Brain pericyte (primary cell): ENCODE measurements at places on chromosomes 2 and 18.

- no peak for DNase-seq
These were observed 134.4 kb upstream of the APCDD1 start for GRCh38 chr18:10319914-10320600.

GRCh38 chr18:55790296-55790695 lies 202.3 kb upstream of the TCF4 start:
- DNase-seq = no peak

DNA sequence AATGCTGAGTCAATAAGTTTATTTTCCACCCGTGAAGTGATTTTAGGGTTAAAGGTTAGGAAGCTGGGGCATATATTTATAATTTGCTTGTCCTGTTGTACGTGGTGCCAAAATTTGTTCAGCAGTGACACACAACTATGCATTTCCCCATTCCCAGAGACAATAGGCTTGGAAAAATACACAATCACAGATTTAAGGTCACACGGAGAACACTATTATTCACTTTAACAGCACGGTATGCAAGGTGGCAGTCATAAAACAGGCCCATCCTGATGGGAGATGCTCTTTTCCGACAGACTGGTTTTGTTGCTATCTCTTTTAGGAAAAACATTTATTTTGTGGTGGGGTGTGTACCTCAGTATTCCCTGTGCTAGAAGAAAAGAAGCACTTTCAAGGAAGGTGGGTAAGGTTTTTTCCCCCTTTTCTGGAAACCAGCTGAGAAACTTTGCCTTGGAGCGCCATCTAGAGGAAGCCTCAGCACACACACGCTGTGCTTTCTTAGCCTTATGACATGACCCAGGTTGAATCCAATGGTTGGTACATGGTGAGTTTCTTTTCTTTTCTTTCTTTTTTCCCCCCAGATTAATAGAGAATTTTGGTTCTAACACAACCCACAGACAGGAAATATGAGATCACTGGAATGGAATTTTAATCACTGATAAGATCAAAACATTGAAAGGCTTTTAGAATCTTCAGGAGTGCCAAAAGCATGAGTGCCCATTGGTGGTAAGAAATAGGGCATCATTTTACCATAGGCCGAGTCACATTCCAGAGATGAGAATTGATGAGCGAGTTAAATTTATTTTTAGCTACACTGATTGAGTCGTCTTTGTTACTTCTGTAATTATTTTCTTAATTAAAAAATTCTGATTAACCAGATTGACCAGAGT lies 332.1 kb downstream of the AGPS start:
- DNase-seq = no peak

- DNase-seq = no peak
These were observed 5.2 kb downstream of the COPS8 start for GRCh38 chr2:237090906-237091305.
